Tongue (tissue), 3 donors: ENCODE measurements at places on chromosomes 7 and 10. TPM values are rescaled to one million over a fixed set of nuclear protein-coding genes. Genes with fewer than 3 reads are reported as not detected.

- DNase-seq, result no peak
These were observed 200.7 kb downstream of the RAPGEF5 start for GRCh38 chr7:22156205-22156604.

DNA sequence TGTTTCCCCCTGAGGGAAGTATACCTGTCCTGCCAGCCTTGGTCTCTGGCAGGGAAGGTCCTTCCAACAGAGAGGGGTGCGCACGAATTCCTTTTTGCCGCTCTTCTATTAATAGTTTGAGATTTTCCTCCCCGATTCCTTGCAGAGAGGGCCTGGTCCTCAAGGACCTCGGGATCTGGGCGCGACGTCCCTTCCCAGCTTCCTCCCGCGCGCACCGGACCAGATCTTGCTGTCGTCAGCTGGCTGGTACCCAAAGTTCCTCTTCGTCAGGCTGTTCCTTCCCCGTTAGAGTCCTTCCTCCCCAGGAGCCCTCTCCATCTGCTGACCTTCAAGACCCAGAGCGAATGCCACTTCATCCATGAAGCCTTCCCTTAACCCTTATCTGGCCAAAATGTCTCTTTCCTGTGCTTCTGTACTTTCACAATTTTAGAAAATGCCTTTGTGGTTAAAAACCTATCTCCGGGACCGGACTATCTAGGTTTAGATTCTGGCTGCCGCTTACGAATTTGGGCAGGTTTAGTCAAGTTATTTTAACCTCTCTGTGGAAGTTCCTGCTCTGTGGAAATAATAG is 851 bp upstream of the GOT1 start:
- DNase-seq, result peak; percentile 66

CARD11 gene
- 1.4 TPM for total RNA-seq

DNA sequence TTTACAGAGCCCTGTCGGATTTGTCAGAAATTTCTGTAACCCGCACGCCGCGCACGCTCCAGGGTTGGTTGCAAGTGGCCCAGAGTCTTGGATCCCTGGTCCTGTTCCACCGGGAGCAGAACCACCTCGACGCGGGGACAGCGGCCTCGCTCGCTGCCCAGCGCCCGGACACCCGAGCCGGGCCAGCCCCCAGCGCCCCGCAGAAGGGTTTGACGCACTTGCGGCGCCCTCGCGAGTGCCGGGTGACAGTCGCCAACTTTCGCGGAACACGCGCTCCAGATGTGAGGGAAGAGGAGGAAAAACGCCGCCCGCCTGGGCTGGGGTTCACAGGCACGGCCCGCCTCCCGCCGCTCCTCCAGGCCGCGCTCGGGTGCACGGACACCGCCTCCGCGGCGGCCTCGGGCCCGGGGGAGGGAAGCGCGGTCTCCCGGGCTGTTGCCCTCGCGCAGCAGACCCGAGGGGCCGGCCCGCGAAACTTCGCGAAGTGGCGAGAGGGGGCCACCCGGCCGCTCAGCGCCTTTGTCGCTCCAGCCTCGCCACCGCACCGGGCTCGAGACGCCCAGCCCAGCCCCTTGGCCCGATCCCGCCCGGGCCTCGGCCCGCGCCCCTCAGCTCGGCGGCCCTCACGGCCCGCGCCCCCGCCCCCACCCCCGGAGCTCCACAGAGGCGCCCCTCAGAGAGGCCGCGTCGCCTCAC is 514 bp downstream of the RNF216 start:
- DNase-seq, result peak; percentile 55

GRCh38 chr7:47888371-47889265 is 59.6 kb downstream of the PKD1L1 start:
- DNase-seq, result no peak

GRCh38 chr10:118907051-118907450 is 122.5 kb upstream of the NANOS1 start:
- DNase-seq, result no peak

MYPN gene
- total RNA-seq, result 92.0 TPM
